Choroid plexus epithelial cell (primary cell): ENCODE measurements at places on chromosomes 12 and 14.

DNA sequence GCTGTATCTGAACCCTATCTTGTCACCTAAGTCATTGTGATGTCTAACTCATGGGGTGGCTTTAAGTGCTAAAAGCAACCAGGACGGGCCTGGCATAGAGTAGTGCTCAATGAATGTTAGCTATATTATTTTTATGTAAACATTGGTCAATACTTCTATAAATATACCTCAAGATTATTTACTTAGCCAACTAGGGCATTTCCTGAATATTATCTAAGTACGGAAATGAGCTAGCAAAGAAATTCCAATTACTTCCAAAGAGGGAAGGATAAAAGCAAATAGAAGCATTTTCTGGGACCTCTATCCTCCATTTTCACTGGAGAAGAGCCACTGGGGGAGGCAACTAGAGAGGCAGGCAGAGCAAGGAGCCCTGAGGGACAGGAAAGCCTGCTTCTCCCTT lies 20.6 kb downstream of the CCDC92 start:
- no peak for DNase-seq

- peak; percentile 64 for DNase-seq
Measured at GRCh38 chr12:79635676-79636075, 55.1 kb downstream of the PAWR start.

DNA sequence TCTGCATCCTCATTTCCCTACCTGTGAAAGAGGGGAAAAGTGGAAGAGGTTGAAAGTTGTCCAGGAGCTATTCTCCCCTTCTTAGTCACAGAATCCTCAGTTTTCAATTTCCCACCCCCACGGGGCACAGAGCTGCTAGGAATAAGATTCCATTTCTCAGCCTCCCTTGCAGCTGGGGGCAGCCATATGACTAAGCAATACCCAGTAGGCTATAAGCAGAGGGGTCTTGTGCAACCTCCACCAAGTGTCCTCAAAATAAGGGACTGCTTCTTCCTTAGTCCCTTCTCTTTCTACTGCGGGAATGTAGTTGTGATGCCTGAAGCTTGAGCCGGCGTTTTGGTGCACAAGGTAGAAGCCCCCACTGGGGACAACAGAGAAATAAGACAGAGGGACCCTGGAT lies 40.9 kb downstream of the VWF start:
- no peak for DNase-seq

- peak; percentile 27 for DNase-seq
Measured at GRCh38 chr12:1573960-1574864, 20.2 kb downstream of the FBXL14 start.

DNA sequence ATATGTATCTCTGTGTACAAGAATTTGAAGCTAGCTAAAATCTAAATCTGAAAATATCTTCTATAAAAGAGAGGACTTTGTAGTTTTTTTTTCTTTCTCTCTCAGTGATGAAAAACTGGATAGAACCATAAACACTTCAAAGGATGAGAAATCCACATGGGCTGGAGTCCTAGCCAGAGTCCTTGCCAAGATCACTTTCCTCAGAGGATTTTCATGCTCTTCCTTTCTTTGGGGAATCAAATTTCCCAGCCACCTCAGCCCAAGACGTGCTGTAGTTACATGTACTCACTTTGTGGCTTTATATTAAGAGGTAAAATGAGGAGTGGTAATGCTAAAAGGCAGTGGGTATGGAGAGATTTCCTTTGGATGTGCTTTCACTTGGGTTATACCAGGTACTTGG lies 110.3 kb downstream of the SLC38A1 start:
- no peak for DNase-seq

DNA sequence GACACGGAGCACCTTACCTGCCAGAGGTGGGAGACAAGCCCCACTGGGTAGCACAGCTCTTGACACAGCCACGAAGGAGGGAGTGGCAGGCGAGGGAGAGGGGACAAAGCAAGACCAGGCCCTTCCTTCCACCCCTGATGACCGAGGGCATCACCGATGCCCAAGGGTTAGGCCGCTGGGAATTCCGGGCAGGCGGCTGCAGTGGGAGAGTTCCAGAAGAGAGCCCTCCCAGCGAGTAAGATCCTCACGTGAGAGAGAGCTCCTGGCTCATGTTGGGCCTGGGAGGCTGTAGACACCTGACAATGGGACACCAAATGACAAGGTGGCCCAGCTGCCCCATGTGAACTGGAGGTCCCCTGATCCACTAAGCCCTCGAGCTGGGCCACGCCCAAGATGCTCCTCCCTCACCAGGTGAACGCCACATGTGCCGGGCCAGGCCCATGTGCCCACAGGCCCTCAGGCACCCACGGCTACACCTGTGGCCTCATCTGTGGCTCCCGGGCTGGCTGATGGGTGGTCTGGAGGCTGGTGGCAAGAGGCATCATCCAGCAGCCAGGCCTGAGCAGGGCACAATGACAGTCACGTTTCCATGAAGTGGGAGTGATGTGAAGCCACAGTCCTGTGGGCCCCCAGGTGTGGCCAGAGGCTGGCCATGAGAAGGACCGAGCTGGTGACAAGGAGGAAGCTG lies 32.1 kb upstream of the C14orf180 start:
- no peak for DNase-seq

- peak; percentile 47 for DNase-seq
Measured at GRCh38 chr12:48965298-48965838, 6.2 kb downstream of the WNT10B start.

DNA sequence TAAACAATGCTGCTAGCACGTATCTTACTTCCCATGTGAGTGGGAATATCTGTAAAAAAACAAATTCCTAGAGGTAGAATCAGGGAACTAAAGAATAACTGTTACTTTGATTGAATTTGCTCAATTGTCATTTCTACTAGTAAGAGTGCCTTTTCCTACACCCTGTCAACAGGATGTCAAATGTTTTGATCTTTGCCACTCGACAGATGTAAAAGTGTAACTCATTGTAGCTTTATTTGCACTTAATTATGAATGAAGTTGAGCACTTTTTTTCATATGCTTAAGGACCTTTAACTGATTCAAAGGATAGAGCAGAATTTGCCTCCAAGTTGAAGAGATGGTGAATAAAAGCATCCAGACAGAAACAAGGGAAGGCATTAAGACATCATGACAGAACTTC lies 104.5 kb downstream of the PPP1R12A start:
- no peak for DNase-seq

- DNase-seq: no peak
Measured at GRCh38 chr12:111150360-111150759, 218.5 kb downstream of the PHETA1 start.

DNA sequence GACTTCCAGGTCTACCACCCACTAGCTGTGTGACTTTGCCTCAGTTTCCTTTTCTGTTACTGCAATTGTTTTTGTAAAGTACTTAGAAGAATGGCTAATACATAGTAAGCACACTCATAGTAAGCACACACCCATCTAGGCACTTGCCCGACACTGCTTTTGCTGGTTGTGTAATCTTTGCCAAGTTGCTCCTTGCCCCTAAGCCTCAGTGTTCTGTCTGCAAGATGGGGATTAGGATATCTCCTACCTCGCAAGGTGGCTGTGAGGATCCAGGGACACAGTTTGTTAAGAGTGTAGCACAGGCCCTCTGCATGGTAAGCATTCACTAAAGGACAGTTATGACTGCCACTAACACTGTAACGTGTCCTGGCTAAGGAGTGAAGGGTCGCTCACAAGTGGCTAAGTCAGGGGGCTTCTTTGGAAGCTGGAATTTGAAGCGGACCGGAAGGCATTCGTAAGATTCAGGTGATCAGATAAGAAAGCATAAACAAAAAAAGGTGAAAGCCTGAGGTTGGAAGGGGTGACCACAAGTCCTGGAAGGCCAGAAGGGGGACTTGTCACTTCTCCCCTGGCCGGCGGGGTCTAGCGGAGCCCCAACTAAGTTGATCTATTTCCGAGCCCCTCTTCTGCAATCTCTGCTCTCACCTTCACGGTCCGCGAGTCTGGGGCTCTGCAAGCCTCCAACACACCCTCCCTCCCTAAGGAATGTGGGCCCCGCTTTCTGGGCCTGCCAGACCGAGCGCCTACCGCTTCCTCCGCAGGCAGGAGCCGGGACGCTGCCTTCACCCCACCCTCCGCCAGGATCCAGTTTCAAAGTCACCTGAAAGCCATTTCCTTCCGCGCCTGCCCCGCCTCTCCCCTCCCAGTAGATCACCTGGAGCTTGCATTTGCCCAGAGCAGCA lies 1.5 kb upstream of the PLEKHG3 start:
- DNase-seq: no peak

DNA sequence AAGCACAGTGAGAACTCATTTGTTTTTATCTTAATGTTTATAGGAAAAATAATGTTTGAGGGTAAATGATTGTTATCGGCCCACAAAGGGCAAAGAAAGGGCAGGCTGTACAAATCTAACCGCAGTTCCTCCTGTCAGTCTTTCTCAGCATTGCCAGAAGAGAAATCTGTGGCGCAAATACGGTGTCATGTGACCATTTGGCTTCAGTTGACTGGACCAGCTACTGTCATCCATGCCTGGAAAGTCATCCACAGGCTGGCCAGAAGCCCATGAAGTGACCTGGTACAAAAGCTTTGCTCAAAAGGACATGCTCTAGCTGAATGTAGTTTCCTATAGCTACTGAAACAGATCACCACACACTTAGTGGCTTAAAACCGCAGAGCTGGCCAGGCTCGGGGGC lies 43.6 kb downstream of the HCAR2 start:
- DNase-seq: no peak

- DNase-seq: no peak
Measured at GRCh38 chr12:34275129-34275528, 252.8 kb downstream of the ALG10 start.

DNA sequence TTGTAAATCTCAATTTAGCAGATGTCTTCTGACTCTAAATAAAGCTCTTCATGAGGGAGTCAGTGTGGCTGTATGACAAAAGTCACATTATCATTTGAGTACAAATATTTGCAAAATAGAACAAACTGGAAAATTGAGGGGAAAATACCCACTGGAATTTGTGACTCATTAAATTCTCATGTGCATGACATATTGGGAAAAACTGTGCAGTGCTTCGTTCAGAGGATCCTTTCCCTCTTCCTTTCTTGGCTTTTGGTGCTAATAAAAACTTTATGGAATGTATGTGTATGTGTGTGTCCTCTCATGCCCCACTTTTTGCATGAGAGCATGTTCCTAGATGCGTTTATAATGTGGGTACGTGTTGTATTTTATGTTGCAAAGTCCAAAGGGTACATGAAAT lies 267.8 kb downstream of the KTN1 start:
- peak; percentile 31 for DNase-seq

DNA sequence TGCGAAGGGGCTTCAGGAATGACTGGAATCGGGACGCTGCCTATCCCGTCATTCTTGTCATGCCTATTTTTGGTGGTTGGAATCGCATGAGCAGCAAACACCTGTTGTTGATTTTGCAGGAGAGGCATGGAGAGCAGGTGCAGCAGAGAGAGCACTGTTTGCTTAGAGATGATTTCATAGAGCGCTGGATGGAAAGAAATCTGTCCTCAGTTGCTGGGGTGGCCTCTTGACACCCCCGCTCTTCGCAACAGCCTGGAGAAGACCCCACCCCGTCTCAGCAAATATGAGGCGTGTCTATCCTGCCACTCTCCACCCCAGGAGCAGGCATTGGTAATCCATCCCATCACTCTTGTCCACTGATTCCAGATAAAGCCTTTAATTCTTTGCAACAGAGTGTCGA lies 19.3 kb upstream of the NCOR2 start:
- DNase-seq: no peak

DNA sequence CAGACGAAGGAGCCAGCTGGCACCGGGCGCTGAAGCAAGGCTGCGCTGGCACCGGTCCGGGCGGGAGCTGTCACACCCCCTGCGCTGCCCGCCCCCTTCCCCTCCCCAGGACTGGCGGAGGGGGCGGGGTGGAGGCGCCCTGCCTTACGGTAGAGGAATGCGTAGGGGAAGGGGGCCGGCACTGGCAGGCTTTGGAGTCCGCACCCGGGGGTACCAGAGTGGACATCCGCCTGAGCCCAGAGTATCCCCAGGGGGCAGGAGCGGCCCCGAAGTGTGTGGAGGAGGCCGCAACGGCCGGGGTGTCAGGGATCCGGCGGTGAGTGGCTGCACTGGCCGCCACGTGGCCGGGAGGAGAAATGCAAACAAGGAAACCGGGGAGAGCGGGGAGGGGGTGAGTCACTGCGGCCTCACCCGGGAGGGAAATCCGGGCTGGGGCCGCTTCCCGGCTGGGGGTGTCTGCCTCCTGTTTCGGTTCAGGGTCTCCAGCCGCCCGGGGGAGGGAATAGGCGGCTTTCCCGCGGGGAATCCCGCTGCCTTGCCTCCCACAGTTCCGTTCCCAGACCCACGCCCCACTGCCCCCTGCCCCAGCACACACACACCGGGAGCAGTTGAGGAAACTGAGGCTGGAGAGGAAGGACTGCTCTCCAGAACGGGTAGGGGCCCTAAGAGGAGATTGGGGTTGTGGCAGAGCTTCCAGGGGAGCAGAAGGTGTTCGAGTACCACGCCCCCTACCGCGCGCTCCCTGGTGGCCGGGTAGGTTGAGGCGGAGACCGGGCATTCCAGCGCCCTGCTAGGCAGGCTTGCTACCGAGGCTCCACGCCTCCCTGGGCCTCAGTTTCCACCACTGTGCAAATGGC lies at the start of gene RAPGEF3:
Gene RAPGEF3, minus strand, starts transcription at position 47 of the 857 bp plus-strand sequence. CDS start 324 bp downstream, outside the sequence.
- DNase-seq: peak; percentile 75

GRCh38 chr12:54371328-54372112 lies 7.2 kb upstream of the GPR84 start:
- DNase-seq: no peak

GRCh38 chr14:83764656-83765599 lies 1765.0 kb upstream of the FLRT2 start:
- DNase-seq: no peak

GRCh38 chr12:66195242-66195641 lies 6.2 kb downstream of the IRAK3 start:
- DNase-seq: peak; percentile 32

GRCh38 chr14:31781578-31781977 lies 220.4 kb downstream of the NUBPL start:
- DNase-seq: no peak

DNA sequence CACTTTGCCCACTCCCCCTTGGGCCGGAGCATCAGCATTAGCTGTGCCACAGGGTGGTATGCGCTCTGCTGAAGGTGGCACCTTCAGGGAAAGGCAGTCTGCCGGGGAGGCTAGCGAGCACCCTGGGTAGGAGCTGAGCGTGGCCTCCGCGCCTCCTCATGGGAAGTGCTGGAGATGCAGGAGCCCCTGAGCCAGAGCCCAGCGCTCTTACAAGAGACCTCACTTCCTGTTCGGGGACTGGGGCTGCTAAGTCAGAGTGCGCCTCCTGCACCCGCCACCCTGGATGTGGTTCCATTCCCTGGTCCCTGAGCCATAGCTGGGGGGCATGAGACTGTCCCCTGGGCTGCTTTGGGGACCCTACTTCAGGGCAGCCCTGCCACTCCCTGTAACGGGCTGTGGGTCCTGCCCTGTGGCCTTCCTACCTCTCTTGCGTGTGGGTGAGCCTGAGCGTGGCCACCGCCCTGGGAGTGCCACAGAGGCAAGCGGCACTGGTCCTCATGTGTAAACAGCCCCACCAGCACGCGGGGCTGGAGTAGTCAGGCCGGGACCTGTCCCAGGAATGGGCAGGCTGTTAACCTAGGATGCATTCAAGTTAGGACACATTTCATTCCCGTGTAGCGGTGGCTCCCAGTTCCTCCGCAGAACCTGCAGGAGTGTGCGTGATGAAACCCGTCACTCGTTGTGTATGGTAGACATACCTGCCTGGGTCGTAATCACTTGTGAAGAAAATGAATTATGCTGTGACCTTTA lies 19.4 kb downstream of the COA8 start:
- no peak for DNase-seq
